Bone marrow (tissue), 2 donors: ENCODE measurements at places on chromosomes 13 and 19.

DNA sequence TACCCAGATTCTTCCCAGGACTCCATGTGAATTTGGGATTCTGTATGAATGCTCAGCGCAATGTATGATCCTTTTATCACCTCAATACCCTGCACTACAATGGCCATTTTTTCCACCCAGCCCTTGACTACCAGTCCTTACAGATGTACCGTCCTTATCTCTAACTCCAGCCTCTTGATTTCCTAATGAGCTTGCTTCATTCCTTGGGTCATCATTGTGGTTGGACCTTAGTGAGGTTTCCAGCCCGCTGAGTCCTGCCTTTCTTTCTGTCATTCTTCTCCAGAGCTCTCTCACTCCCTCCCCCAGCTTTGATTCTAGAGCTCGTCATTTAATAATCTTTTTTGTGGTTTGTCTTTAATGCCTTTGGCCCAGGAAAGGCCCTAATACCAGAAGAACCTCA, 438.5 kb downstream of the ZNF536 start:
- DNase-seq = no peak

DNA sequence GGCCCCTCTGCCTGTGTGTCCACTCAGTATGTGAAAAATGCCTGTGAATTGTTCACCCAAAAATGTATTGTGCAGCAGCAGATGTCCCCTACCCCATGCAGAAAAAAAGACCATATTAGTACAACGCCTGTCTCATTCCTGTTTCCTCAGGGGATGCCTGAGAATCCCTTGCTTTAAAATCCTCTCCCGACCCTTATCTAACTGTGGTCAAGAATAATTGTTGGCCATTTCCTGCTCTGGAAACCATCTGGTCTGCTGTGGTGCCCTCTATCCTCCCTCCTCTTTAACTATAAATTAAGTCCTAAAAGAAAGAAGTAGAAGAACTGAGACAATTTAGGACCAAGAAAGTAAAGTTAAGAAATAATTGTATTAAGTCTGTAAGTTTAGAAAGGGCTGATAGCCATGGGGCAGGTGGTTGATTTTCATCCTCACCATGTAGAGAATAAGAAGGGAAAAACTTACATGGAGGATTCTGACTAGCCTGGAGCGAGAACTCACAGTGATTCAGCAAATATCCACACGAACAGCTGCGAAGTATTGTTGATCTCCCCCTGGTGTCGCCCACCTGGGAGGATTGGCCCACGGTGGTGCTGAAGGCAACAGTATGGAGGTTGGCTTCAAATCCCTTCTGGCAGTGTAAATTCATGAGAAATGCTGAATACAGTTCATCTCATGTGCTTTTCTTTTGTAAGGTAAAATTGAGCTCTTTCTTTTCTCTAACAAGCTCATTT, 85.6 kb downstream of the COL4A2 start:
- DNase-seq = no peak

GRCh38 chr13:42255886-42256285, 16.1 kb upstream of the AKAP11 start:
- no peak for DNase-seq

DNA sequence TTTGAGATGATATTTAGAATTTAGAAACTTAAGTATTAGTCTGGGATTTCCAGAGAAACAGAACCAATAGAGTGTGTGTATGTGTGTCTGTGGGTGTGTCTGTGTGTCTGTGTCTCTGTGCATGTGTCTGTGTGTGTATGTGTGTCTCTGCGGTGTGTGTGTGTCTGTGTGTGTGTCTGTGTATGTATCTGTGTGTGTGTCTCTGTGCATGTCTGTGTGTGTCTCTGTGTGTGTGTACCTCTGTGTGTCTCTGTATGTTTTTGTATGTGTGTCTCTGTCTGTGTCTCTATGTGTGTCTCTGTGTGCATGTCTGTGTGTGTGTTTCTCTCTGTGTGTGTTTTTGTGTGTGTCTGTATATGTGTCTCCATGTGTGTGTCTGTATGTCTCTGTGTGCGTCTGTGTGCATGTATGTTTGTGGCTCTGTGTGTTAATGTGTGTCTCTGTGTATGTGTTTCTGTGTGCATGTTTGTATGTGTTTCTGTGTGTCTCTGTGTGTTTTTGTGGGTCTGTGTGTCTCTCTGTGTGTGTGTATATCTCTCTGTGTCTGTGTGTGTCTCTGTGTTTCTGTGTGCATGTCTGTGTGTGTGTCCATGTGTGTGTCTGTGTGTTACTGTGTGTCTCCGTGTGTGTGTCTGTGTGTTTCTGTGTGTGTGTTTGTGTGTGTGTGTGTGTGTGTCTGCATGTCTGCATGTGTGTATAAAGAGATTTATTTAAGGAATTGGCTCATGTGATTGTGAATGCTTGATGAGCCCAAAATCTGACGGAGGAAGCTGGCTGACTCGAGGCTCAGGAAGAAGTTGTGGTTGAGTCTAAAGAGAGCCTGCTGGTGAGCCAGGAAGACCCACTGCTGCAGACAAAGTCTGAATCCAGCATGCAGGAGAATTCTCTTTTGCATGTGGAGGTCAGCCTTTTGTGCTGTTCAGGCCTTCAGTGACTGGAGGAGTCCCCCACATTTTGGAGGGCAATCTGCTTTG, 22.2 kb downstream of the GPR42 start:
- DNase-seq = no peak

- no peak for DNase-seq
These were observed 16.8 kb upstream of the LYPD3 start for GRCh38 chr19:43482193-43482592.

DNA sequence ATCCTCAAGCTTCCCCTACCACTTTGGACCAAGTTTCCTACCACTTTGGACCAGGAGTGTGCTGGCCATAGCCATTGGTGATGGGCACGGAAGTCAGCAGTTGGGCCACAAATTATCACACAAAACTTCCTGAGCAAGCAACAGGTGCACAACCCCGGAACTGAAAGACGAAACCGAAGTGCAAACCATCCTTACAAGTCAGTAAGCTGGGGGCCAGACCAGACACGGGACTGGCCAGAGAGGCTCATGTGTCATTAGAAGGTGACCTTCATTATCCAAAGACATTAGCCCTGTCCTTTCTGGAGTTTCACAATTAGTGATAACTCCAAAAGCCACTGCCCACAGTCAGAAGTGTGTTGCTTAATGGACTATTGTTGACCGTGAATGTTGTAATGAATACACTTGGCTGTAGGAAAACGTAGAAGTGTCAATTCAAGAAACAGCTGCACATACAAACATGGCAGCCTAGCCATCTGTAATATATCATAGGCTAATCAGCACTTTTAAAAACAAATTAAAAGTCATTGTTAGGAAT, 244.1 kb upstream of the IRS2 start:
- no peak for DNase-seq

GRCh38 chr13:63481334-63481733, 2065.7 kb upstream of the PCDH20 start:
- no peak for DNase-seq

DNA sequence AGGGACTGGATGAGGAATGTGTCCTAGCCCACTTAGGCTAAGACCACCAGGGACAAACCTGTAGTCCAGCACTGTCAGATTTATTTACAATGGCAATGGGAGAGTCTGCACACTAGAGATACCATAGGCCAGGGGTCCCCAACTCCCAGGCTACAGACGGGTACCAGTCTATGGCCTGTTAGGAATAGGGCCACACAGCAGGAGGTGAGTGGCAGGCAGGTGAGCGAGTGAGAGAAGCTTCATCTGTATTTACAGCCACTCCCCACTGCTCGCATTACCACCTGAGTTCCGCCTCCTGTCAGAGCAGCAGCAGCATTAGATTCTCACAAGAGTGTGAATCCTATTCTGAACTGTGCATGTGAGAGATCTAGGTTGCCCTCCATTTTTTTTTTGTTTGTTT, 2.4 kb downstream of the THAP8 start:
- no peak for DNase-seq

GRCh38 chr19:41887711-41888382, 4.9 kb downstream of the ARHGEF1 start:
- DNase-seq = no peak

DNA sequence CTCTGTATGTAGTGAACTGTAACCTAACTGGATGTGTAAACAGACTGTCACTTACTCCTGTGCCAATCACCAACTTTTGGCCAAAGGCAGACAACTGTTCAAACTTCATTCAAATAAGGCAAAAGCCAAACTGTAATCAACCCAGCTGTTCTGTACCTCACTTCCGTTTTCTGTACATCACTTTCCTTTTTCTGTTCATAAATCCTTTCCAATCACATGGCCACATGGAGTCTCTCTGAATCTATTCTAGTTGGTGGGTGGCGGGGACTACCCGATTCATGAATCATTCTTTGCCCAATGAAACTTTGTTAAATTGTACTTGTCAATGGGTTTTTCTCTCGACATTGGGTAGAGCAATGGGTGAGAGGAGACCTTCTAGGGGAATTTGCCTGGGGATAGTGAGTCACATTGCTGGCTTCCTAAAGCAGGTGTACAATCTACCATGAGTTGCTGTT, 178.3 kb upstream of the RFC3 start:
- DNase-seq = no peak

DNA sequence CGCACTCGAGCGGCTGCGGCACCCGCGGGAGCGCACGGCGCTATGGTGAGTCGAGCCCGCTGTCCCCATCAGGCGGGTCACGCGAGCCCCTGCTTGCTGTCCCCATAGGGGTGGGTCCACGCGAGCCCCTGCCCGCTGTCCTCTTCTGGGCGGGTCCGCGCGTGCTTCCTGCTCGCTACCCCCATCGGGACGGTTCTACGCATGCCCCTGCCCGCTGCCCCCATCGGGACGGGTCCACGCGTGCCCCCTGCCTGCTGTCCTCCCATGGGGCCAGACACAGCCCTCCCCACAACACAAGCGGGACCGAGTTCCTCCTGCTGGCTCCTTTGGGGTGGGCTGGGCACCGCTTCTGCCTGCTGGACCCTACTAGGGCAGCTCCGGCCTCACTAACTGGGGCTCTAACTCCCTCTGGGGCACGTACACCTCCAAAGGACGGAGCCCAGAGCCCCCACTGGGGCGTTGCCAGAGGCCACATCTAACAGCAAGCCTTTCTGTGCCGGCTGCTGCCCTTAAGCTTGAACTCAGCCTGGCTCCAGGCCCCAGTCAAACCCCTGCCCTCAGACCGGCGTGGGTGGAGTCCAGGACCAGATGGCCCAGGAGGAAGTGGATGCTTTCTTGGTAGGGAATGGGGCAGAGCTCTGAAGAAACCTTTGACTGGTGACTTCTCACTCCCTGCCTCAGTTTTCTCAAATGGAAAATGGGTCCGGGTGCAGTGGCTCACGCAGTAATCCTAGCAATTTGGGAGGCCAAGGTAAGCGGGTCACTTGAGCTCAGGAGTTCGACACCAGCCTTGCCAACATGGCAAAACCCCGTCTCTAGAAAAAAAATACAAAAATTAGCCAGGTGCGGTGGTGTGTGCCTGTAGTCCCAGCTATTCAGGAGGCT, 722 bp downstream of the COLGALT1 start:
- DNase-seq = peak; percentile 27

DNA sequence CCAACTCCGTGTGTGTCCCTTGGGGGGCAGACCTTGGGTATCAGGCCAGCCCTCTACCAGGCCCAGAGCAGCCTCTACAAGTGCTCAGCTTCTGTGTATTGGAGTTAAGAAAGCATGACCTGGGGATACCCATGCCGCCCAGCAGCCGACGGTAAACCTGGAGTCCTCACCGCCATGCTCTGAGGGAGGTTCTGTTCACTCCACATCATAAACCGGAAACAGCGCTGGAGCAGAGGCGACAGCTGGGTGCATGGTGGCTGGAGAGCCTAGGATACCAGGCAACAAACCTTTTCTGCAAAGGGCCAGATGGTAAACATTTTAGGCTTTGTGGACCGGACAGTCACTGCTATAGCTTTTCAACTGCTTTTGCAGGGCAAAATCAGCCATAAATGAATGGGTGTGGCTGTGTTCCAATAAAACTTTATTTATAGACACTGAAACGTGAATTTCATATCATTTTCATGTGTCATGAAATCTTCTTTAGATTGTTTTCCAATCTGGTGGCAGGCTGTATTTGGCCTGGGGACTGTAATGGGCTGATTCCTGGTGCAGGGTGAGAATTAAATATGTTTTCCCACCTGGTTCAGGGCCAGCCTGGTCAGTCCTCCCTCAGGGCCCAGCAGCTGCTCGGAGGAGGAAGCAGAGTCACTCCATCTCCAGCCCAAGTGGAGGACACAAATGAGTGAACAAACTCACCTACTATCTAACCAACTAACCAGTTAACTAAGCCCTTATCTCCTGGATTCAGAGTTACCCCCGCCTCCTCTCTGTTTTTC, 30.9 kb downstream of the CEBPA start:
- no peak for DNase-seq

- DNase-seq = no peak
These were observed 700.8 kb upstream of the SPRY2 start for GRCh38 chr13:81041761-81042160.

- no peak for DNase-seq
These were observed 54.8 kb downstream of the GATAD2A start for GRCh38 chr19:19460258-19460731.

DNA sequence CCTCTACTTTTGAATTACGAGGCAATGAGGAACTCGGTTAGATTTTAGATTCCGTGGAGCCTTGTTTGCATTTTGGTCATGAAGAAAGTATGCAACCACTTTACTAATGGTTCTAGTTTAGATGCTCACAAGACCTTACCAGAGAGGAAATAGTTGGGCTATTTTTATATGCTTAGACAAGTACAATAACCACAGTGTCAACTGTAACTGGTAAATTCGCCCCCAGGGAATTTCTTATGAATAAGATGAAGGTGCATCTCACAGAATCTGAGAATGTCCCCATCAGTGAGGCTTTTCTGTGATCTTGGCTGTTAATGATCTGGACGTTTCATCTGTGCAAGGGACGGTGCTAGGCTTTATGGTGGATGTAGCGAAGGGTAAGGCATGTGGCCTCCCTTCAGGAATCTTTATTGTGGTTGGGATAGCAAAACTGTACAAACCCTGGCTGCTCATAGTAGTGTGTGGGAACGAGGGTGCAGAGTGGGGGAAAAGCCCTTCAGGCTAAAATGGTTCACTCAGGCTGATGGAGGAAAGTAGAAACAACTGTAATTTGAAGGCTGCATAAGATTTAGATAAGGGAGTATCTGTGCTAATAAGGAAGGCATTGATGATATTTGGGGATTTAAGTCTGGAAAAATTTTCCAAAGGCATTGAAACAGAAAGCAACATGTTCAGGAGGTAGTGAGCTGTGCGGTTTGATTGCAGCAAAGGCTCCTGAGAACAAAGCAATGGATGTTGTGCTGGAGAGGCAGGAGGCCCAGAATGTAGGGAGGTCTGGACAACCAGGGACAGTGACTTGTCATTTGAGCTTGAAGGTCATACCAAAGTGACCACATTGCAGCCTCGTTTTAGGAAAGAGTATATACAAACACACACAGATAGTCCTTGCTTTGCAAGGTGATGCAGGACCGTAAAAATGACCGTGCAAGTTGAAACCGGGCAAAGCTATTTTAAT, 28.4 kb downstream of the UBAC2 start:
- no peak for DNase-seq

- DNase-seq = no peak
These were observed 43.2 kb downstream of the ZNF331 start for GRCh38 chr19:53580871-53581835.

- DNase-seq = no peak
These were observed 441.0 kb downstream of the COG6 start for GRCh38 chr13:40096357-40096901.

- no peak for DNase-seq
These were observed 21.0 kb upstream of the SPRY2 start for GRCh38 chr13:80361883-80362327.
